ENCODE measurements at places on chromosomes 7 and 10. TPM values are rescaled to one million over a fixed set of nuclear protein-coding genes. Genes with fewer than 3 reads are reported as not detected.

UCMA gene
- not detected for total RNA-seq

ACHE gene
- 0.94 TPM for total RNA-seq

SRI gene
- 132 TPM for total RNA-seq

STRIP2 gene
- total RNA-seq, result 0.62 TPM

UNC5B gene
- 4.1 TPM for total RNA-seq

SHH gene
- total RNA-seq, result 16.7 TPM

ST7 gene
- total RNA-seq, result 19.7 TPM

SNCG gene
- total RNA-seq, result 132 TPM

ZNF277 gene
- 24.0 TPM for total RNA-seq

GRCh38 chr10:95606922-95607321, 45.8 kb upstream of the SORBS1 start:
- no peak for DNase-seq

GRCh38 chr10:102814453-102814871, 22.8 kb downstream of the CYP17A1 start:
- DNase-seq, result peak; percentile 78

DNA sequence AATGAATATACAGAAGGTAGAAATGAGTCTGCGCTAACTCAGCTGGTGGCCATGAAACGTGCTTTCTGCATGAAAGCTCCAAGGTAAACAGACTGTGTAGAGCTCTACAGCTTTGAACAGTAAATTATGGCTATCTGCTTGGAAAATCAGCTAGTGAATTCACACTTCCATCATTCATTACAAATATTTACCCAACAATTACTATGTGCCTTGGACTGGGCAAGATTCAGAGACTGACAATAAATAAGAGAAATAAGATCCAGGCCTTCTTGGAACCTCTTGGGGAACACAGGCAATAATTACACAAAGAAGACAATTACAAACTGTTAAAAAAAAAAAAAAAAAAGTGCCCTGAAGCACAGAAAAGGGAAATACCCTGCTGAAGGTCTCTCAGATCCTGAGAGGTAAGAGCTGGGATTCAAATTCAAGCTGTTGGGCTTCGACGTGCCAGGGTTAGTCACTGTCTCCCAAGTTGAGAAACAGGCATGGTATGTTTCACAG, 15.8 kb downstream of the TSPAN12 start:
- DNase-seq, result no peak

- no peak for DNase-seq
Measured at GRCh38 chr7:32611201-32612099, 116.2 kb downstream of the AVL9 start.

DNA sequence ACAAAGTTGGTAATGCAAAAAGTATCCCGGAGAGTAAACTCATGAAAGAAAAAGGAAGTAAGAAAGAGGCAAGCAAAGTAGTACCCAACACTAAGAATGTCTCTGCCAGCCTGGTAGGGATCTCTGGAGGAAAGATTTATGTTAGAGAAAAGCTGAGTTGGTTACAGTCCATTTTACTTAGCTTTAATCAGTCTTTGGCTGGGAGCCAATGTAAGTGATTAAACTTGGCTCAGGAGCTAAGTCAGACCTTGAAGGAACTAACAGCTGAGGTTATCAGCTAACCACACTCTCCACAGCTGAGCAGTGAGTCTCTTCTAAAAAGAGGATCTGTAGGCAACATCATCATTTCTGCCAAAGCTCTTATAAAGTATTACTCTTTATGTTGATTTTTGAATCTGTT, 148.0 kb downstream of the ANKRD7 start:
- DNase-seq, result no peak

DNA sequence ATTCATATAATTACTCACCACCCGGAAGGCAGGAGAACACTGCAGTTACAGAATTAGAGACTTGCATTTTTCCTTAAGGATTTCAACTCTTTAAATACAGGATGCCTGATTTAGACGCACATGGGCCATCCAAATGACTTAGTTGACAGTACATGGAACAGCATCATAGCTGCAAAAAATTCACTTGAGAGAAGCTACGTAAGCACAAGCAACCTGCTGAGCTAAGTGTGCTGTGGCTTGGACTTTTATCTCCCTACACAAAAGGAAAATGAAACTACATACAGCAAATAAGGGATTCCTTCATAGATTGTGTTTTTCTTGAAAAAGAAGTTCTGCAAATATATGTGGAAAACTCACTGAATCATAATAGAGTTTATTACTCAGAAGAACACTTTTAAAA, 152.6 kb downstream of the POU6F2 start:
- DNase-seq, result no peak

DNA sequence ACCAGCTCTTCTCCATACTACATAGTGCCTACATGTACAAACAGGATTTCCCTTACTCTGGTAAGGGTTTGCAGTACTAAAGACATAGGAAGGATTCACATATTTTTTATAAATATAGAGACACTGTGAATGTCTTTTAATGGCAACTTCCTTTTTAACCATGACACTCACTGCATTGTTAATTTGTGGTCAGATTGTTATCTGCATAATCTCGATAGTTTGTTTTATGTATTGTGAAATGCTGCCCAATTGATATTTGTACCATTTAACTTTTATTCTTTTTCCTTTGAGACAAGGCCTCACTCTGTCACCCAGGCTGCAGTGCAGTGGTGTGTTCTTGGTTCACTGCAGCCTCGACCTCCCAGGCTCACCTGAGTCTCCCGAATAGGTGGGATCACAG, 39.7 kb downstream of the SP8 start:
- DNase-seq, result no peak

- peak; percentile 98 for DNase-seq
Measured at GRCh38 chr7:149838224-149838991, at the start of gene ZNF862. Gene ZNF862, plus strand, starts transcription at chr7:149838375. Its CDS starts 237 bp downstream, at chr7:149838612.

Data from sciatic nerve (tissue), 2 donors.